ENCODE measurements at places on chromosomes 3 and 15.

- no peak for DNase-seq
Observed at GRCh38 chr3:177299250-177299649, 102.0 kb upstream of the TBL1XR1 start.

DNA sequence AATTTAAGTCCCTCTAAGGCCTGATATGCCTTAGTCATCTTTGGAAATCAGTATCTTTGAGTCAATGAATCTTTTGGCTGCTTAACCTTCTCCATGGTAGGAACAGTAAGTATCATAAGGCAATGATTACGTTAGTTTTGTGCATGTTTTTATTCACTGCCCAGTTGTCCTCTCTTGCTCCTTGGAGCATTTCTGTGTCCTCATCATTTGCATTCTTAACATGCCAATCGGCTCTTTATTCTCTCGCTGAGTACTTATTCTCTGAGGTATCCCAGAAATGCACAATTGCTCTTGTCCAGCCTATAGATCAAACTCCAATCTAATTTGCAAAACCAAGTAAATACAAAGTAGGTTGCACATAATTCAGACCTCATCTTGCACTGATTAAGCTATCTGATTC is 405.0 kb upstream of the IL12A start:
- no peak for DNase-seq

DNA sequence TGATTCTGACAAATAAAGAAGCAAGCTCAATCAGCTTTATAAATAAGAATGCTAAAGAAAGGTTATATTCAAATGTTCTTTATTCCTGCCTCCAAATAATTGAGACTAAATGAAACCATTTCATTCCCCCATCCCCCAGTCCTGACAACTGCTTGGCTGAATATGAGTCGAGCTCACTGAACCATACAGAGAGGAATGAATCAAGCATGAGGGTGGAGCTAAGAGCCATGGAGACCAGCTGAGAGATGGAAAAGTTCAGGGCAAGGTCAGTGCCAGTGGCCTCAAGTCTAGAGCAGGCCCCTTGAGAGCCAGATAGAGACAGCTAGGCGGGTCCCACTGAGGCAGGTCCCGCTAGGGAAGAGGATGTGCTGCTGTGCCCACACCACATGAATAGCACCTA is 188.7 kb upstream of the EIF1B start:
- DNase-seq, result no peak

DNA sequence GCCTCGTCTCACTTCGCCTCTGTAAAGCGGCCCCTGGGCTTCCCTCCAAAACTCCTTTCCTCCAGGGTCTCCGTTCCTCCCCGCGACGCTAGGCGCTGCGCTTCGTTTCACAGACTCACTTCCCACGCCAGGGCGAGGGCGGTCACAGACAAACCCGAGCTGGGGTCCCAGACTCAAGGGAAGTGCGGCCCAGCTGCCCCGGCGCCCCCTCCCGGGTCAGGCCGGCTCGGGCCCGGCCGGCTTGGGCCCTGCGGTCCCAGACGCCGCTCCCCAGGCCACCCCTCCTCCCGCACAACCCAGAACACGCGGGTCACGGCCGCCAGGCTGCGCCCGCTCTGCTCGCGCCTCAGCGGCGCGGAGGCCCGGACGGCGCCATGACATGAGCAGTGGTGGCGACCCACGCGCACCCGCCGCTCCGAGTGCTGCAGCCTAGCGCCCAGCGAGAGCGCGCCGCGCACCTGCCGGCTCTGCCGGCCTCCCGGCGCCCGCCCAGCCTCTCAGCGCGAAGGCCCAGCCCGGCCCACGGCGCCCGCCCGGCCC is 547 bp downstream of the NUP210 start:
- DNase-seq, result no peak

- no peak for DNase-seq
Observed at GRCh38 chr15:81108427-81108826, 25.6 kb upstream of the CFAP161 start.

GRCh38 chr3:15007681-15008141 is 57.4 kb downstream of the MRPS25 start:
- no peak for DNase-seq

DNA sequence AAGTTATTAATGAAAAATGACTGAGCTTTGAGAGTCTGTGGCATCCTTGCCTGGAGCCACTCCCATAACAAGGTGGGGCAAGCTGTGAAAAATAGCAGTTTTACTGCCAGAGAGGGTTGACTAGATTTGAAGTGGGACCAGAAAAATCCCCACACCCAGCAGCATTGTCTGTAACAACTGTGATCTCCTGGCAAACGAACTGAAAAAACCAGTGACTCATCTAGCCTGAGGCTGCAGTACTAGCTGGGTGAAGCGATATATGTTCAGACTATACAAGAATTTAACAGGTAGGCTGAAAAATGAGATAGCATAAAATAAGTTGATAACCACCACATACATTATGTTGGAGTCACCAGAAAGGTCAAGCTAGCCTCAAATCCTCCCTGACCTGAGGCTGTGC is 64.0 kb downstream of the DPH6 start:
- DNase-seq, result no peak

GRCh38 chr3:78402720-78403119 is 1362.8 kb downstream of the ROBO2 start:
- DNase-seq, result no peak

- no peak for DNase-seq
Observed at GRCh38 chr15:89187986-89188514, 33.3 kb downstream of the RLBP1 start.

DNA sequence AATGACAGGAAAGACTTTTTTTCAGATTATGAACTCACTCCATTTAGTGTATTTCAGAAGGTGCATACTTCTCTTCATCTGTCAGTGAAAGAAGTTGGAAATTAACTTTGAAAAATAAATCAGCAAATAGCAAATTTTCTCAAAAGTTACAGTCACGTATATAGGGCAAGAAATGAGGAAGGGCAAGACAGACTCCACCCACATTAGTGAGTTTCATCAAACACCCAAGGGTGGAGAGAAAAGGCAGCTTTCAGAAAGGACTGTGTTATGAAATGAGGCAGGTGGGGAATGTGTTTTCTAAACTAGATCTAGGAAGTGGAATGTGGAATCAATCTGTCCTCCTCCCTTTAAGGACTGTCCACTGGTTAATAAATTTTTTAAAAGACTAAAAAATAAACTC is 2.9 kb downstream of the SLC22A13 start:
- DNase-seq, result no peak

DNA sequence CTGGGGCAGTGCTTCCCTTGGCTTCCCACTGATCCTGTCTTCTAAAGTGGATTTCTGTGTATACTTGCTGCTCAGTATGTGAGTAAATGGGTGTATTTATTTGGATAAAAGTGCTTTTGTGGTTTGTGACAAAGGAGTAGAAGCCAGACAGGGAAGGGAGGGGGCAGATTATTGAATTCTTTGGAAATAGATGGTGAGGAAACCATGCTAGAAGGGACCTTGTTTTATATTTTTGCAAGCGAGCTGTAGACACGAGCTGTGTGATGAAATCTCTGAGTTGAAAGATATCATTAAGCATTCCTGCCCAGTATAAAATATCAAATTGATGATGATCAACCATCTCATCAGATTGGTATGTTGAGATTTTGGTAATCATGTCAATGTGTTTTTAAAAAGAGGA is 68.9 kb downstream of the DUT start:
- DNase-seq, result no peak
